ENCODE measurements at places on chromosomes 7 and 10.
A peak's percentile ranks its signal among the peaks of the same experiment; 100 is the strongest.

DNA sequence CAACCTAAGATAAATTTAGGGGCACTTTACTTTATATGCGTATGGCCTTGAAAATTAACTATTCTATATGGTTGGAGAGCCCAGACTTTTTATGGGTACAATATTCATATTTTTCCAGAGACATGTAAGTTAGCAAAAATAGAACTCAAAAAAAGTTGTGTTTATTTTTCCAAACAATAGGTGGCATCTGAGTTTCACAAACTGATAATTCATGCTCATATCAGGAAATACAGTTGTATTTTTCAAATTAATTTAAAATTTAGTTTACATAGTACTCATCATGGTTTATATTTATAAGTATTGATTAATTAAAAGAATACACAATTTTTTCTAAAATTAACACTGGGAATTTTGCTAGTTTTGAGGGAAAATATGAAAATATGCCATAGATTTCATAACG is 34.6 kb downstream of the ANKRD7 start:
- no peaks in the 10 kb centered on the region for H3K36me3 ChIP-seq
- no peak for DNase-seq
- no peak overlapping the region for H3K4me3 ChIP-seq
- H3K27me3 ChIP-seq = no peaks in the 10 kb centered on the region
- H3K27ac ChIP-seq = no peak overlapping the region
- H3K4me1 ChIP-seq = no peaks in the 10 kb centered on the region

GRCh38 chr7:43612128-43612527 is 29.2 kb downstream of the STK17A start:
- peak; percentile 35 for DNase-seq
- H3K4me1 ChIP-seq = peaks cover 13% of the 10 kb centered on the region

GRCh38 chr7:2691011-2691707 is 3.2 kb downstream of the AMZ1 start:
- no peak overlapping the region for H3K4me3 ChIP-seq
- H3K27ac ChIP-seq = no peak overlapping the region
- no peak for DNase-seq
- peaks cover 6% of the 10 kb centered on the region for H3K4me1 ChIP-seq
- H3K36me3 ChIP-seq = no peaks in the 10 kb centered on the region

DNA sequence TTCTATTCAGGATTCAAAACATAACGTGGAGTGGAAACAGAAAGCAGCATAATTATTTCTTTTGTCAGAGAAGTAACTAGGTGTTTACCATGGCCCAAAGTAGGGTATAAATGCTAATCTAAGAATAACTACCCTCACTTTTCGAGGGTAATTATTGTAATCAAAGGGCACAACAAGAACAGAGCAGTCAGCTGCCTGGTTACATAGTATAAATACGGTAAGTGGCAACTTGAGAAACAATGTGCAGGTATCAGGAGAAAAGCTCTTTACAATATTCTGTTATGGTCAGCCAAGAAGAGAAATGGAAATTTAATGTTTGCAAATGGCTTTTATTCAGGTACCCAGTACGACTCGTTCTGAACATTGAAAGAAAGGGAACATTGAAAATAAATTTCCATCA is 242.0 kb upstream of the NPY start:
- no peaks in the 10 kb centered on the region for H3K27me3 ChIP-seq
- DNase-seq = no peak
- no peak overlapping the region for H3K27ac ChIP-seq
- H3K4me1 ChIP-seq = no peaks in the 10 kb centered on the region

GRCh38 chr10:72242675-72243074 is 26.6 kb upstream of the ASCC1 start:
- DNase-seq = no peak
- H3K4me1 ChIP-seq = peaks cover 26% of the 10 kb centered on the region
- no peaks in the 10 kb centered on the region for H3K36me3 ChIP-seq
- H3K4me3 ChIP-seq = no peak overlapping the region
- peak overlapping the region; percentile 0 for H3K27ac ChIP-seq

GRCh38 chr10:4719036-4719435 is 107.0 kb upstream of the AKR1E2 start:
- no peaks in the 10 kb centered on the region for H3K36me3 ChIP-seq
- H3K27ac ChIP-seq = no peak overlapping the region
- H3K4me1 ChIP-seq = no peaks in the 10 kb centered on the region
- no peak for DNase-seq
- no peak overlapping the region for H3K4me3 ChIP-seq

DNA sequence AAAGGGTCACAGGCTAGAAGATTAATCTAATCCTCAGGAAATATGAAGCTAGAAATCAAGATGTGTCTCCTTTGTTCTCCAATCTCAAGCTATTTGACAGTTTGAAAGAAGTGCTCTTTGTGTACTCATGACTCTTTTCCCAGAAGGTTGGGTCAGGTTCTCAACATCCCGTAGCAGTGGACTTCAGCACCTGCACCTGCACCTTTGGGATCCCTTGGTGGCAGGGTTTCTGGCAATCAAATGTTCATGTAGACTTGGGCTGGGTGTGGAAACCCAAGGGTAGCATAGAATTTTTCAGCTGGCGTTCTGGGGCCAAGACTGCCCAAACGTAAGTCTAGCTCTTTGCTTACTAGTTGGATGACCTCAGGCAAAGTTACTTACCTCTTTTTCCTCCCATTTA is 134.4 kb downstream of the ADRA2A start:
- H3K4me3 ChIP-seq = no peak overlapping the region
- DNase-seq = no peak
- H3K27ac ChIP-seq = no peak overlapping the region
- no peaks in the 10 kb centered on the region for H3K27me3 ChIP-seq

DNA sequence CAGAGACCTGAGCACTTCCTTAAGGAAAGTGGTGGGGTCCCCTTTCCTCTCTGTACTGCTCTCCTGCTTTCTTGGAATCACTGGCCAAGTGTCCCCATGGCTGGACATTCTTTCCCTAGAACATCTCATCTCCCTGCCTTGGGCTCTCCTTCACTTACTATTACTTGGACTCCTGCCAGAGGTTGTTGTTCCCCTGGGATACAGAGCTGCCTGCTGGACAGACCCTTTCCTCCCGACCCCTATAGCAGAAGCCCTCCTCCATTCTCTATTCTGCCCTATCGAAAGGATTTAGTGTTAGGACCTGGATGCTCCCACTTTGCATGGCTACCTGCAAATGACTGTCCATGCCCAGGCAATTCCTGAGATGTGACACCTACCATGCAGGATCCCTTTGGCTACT is 164.3 kb upstream of the PODXL start:
- H3K4me3 ChIP-seq = no peak overlapping the region
- H3K27ac ChIP-seq = no peak overlapping the region

- H3K4me3 ChIP-seq = no peak overlapping the region
- DNase-seq = no peak
- no peaks in the 10 kb centered on the region for H3K27me3 ChIP-seq
These were observed 455.0 kb downstream of the CCSER2 start for GRCh38 chr10:84783386-84783785.

- no peak overlapping the region for H3K4me3 ChIP-seq
- no peaks in the 10 kb centered on the region for H3K36me3 ChIP-seq
- no peaks in the 10 kb centered on the region for H3K4me1 ChIP-seq
- H3K27me3 ChIP-seq = peaks cover 8% of the 10 kb centered on the region
These were observed 12.3 kb upstream of the DLD start for GRCh38 chr7:107878636-107879035.

GRCh38 chr10:29658984-29659965 is 24.5 kb upstream of the SVIL start:
- H3K36me3 ChIP-seq = peaks cover 14% of the 10 kb centered on the region
- DNase-seq = peak; percentile 100
- peaks cover 7% of the 10 kb centered on the region for H3K4me1 ChIP-seq

DNA sequence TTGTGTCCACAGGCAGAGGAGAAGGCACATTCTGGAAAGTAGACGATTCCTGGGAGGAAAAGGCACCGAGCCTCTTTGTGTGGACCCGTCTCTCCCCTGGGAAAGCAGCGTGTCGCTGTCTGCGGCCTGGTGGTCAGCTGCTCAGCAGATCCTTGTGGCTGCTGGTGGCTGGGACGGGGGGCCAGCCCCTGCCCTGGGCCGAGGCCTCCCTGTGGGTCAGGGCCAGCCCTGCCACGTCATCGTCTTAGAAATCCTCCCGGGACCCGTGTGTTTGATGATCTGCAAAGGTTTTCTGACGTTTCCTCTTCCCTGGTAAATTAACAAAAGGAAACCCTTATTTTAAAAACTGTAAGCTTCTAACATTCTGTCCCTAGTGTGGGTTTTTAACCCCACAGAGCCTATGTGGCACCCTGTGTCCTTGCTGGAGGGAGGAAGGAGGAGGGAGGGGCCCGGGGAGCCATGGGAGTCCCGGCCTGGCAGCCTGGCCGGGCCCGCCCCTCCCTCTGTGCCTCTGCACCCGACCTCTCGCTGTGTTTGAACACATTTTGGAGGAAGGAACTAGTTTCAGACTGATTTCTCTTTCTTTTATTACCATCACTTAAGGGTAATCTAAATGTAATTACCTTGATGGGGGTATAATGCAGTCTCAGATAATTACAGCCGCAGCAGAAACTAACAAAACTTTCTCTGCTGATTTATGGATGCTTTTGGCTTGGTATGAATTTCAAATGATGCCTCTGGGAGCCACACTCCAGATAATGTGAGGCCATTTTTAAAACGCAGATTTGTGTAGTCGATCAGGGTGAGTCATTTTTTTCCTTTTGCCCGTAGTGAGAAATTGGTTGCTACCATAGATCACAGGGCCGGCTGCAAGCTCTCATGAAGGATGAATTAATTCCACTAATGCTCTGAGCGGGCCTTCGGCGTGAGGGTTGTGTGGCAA is 85.5 kb downstream of the NKX6-2 start:
- H3K4me1 ChIP-seq = peaks cover 14% of the 10 kb centered on the region
- peaks cover 14% of the 10 kb centered on the region for H3K36me3 ChIP-seq
- H3K4me3 ChIP-seq = no peak overlapping the region
- H3K27me3 ChIP-seq = no peaks in the 10 kb centered on the region

GRCh38 chr7:121406461-121406860 is 10.4 kb upstream of the FAM3C start:
- H3K27ac ChIP-seq = no peak overlapping the region
- H3K36me3 ChIP-seq = no peaks in the 10 kb centered on the region
- H3K4me1 ChIP-seq = no peaks in the 10 kb centered on the region
- H3K4me3 ChIP-seq = no peak overlapping the region
- peaks cover 7% of the 10 kb centered on the region for H3K27me3 ChIP-seq
- no peak for DNase-seq

GRCh38 chr10:129662426-129662825 is 195.4 kb downstream of the MGMT start:
- H3K4me3 ChIP-seq = no peak overlapping the region
- DNase-seq = no peak
- no peaks in the 10 kb centered on the region for H3K4me1 ChIP-seq
- no peaks in the 10 kb centered on the region for H3K36me3 ChIP-seq
- no peaks in the 10 kb centered on the region for H3K27me3 ChIP-seq

- H3K27ac ChIP-seq = no peak overlapping the region
- no peaks in the 10 kb centered on the region for H3K27me3 ChIP-seq
- DNase-seq = no peak
- H3K4me1 ChIP-seq = no peaks in the 10 kb centered on the region
- H3K4me3 ChIP-seq = no peak overlapping the region
- H3K36me3 ChIP-seq = no peaks in the 10 kb centered on the region
These were observed 521.4 kb downstream of the ANKRD7 start for GRCh38 chr7:118745927-118746326.

GRCh38 chr7:44755698-44756627 is 7.3 kb downstream of the ZMIZ2 start:
- peaks cover 13% of the 10 kb centered on the region for H3K4me1 ChIP-seq
- DNase-seq = no peak
- H3K4me3 ChIP-seq = no peak overlapping the region
- H3K27me3 ChIP-seq = no peaks in the 10 kb centered on the region
- peaks cover 38% of the 10 kb centered on the region for H3K36me3 ChIP-seq
- H3K27ac ChIP-seq = no peak overlapping the region

DNA sequence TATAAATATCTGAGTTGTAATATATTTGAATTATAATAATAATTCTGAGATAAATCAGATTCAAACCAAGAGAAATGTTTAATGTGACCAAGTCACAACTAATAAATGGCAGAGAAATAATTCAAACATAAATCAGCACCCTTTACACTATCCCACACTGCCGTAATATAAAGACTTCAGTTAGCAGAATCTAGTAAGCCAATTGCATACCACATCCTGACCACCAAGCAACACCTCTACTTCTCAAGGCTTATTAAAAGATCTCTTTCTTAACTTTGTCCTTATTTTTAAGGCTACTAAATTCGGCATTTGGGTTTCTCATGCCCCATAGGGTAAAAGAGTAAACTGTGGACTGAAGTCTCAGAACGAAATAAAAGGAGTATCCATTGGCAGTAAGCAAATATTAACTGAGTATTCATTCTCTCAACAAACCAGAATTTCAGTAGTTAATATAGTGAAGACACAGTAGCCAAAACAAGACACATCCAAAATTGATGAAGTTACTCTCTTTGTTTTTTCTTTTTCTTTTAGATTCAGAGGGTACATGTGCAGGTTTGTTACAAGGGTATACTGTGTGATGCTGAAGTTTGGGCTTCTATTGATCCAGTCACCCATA is 14.8 kb downstream of the ACBD5 start:
- H3K27me3 ChIP-seq = no peaks in the 10 kb centered on the region
- H3K36me3 ChIP-seq = peaks cover 8% of the 10 kb centered on the region
- H3K4me1 ChIP-seq = no peaks in the 10 kb centered on the region
- no peak overlapping the region for H3K4me3 ChIP-seq

DNA sequence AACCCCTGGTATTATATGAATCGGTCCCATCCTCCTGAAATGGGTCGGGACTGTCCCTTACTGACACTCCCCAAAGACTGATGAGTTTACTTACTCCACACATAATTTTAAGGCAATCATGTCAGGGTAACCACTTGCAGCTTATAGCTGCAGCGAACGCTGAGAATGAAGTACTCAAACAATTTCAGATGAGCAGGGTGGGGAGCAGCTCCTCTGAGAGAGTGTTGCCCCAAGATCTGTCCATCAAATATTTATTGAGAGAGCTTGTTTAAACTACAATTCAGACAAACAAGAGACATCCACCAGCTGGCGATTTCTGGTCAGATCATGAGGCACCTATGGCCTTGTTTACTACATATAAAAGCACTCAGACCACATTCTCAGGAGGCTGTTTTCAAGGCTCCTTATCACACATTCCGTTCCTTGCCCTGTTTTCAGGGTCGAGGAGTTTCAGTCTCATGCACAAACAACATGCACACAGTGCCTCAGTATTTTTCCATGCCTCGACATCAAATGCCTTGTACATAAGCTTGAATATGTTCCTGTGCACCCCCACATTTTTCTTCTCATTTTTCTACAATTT is 80.1 kb downstream of the THSD7A start:
- H3K27ac ChIP-seq = no peak overlapping the region
- no peaks in the 10 kb centered on the region for H3K27me3 ChIP-seq
- no peaks in the 10 kb centered on the region for H3K4me1 ChIP-seq
- H3K4me3 ChIP-seq = no peak overlapping the region
- DNase-seq = no peak

DNA sequence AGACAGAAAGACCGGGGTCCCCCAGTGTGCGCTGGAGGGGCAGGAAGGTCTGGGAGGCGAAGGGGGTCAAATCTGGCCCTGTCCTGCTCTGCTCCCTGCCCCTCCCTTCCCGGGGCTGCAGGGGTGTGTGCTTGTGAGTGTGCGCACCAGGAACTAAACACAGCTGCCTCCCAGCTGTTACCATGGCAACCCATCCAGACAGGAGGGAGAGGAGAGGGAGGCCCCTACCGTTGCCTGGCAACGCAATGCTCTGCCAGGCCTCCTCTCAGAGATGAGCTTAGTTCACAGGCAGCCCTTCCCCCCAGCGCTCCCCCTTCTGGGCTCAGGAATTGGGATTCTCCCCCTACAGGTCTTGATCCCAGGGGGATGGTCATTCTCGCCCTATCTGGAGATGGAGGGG is 6.1 kb downstream of the NYAP1 start:
- no peak overlapping the region for H3K4me3 ChIP-seq
- H3K27me3 ChIP-seq = peaks cover 12% of the 10 kb centered on the region
- DNase-seq = peak; percentile 96
- H3K4me1 ChIP-seq = no peaks in the 10 kb centered on the region
